ENCODE measurements at places on chromosomes 2 and 18. TPM values are rescaled to one million over a fixed set of nuclear protein-coding genes. Genes with fewer than 3 reads are reported as not detected.

Gene G6PC2
- total RNA-seq = not detected

Gene FOXI3
- total RNA-seq = not detected

Gene NEU2
- not detected for total RNA-seq

Gene OSGEPL1
- total RNA-seq = 9.2 TPM

Gene PPP3R1
- 46.5 TPM for total RNA-seq

Gene SERPINB2
- total RNA-seq = 1.6 TPM

Gene RTP5
- total RNA-seq = not detected

Gene E2F6
- total RNA-seq = 18.3 TPM

Gene B4GALT6
- 14.1 TPM for total RNA-seq

Gene STARD6
- total RNA-seq = not detected

Gene MYOM1
- 1.6 TPM for total RNA-seq

Gene RPRM
- 2.1 TPM for total RNA-seq

Gene MLPH
- 12.3 TPM for total RNA-seq

Gene TMEM200C
- 3.1 TPM for total RNA-seq

Gene ZSWIM2
- not detected for total RNA-seq

Gene ARL5A
- 68.3 TPM for total RNA-seq

Gene SLC4A5
- 1.5 TPM for total RNA-seq

Gene SIX2
- total RNA-seq = 0.53 TPM

Gene TUBA3E
- 18.5 TPM for total RNA-seq

Gene MREG
- 10.1 TPM for total RNA-seq

Gene CCDC150
- 6.2 TPM for total RNA-seq
